Uterine smooth muscle cell (primary cell): ENCODE measurements at places on chromosomes 1 and 21. TPM values are rescaled to one million over a fixed set of nuclear protein-coding genes. Genes with fewer than 3 reads are reported as not detected.

The BRDT gene
- not detected in 2 replicates for total RNA-seq

The TNFRSF8 gene
- total RNA-seq, result 0.37 and 0.89 TPM in 2 replicates

The OR10J1 gene
- 0.25 TPM in 1 of 2 replicates, not detected in the other for total RNA-seq

The BNIPL gene
- 0.11 and 1.00 TPM in 2 replicates for total RNA-seq

The TMEM269 gene
- under 0.01 and 0.12 TPM in 2 replicates for total RNA-seq

The EPS8L3 gene
- not detected in 2 replicates for total RNA-seq

The KLHL17 gene
- total RNA-seq, result 6.9 and 11.8 TPM in 2 replicates

The B3GALT2 gene
- total RNA-seq, result under 0.01 and 0.12 TPM in 2 replicates

The MIXL1 gene
- total RNA-seq, result 0.12 TPM in 1 of 2 replicates, not detected in the other

The PRDM16 gene
- total RNA-seq, result 0.25 and 0.66 TPM in 2 replicates

The STUM gene
- not detected in 2 replicates for total RNA-seq

The FAM163A gene
- total RNA-seq, result not detected in 2 replicates

The PTPRU gene
- total RNA-seq, result 19.1 and 22.5 TPM in 2 replicates

The NUDT4B gene
- 6.9 and 11.2 TPM in 2 replicates for total RNA-seq

The CORT gene
- total RNA-seq, result 0.12 TPM in 1 of 2 replicates, not detected in the other

The UBXN10 gene
- total RNA-seq, result not detected in 2 replicates

The PADI1 gene
- under 0.01 TPM in 1 of 2 replicates, not detected in the other for total RNA-seq

The KCNJ9 gene
- total RNA-seq, result not detected in 2 replicates

The GJA9 gene
- total RNA-seq, result 0.11 and 0.12 TPM in 2 replicates

The AADACL3 gene
- total RNA-seq, result not detected in 2 replicates

The LCE2A gene
- 0.25 and 2.2 TPM in 2 replicates for total RNA-seq

The DIO1 gene
- total RNA-seq, result not detected in 2 replicates

The HMGN1 gene
- 280 and 436 TPM in 2 replicates for total RNA-seq

The SMAP2 gene
- 12.4 and 23.0 TPM in 2 replicates for total RNA-seq

The PTPN14 gene
- 51.1 and 55.7 TPM in 2 replicates for total RNA-seq

The NOS1AP gene
- total RNA-seq, result 0.37 and 0.44 TPM in 2 replicates

The LCE2B gene
- not detected in 2 replicates for total RNA-seq
